ENCODE measurements at places on chromosomes 2 and 18.

DNA sequence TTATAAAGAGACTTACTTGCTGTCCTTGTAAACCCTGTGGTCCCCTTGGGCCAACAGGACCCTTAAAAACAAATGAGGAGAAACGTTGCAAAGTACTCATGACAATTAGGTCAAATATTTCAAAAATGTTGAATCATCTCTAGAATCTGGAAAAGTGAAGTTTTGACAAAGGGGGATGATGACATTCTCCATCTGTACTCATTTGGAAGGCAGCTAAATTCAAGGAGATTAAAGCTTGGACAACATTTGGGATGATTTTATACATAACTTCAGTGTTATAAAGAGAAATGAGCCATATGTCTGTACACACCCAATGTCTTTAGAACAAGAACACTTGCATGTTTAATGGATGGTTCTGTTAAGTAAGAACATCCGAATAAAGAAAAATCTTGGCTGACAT, 92.9 kb downstream of the COL5A2 start:
- DNase-seq: no peak

DNA sequence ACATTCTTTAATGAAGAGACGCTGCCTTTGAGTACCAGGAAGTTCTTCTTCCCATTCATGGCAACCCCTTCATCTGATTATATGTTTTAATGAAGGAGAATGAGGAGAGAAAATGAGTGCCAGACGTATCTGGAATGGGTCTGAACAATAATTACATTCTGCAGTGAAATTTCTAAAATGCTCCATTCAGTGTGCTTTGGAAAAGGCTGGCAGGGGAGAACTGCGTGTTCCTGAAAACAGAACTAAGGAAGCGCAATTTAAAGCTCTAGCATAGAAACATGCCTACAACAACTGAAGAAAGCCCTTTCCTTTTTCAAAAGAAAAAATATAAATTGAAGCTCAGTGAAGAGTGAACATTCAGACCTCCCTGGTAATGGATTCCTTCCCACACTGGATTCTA, 58.8 kb downstream of the BOD1L2 start:
- no peak for DNase-seq

- DNase-seq: no peak
Observed at GRCh38 chr2:224513991-224514390, 71.2 kb downstream of the CUL3 start.

DNA sequence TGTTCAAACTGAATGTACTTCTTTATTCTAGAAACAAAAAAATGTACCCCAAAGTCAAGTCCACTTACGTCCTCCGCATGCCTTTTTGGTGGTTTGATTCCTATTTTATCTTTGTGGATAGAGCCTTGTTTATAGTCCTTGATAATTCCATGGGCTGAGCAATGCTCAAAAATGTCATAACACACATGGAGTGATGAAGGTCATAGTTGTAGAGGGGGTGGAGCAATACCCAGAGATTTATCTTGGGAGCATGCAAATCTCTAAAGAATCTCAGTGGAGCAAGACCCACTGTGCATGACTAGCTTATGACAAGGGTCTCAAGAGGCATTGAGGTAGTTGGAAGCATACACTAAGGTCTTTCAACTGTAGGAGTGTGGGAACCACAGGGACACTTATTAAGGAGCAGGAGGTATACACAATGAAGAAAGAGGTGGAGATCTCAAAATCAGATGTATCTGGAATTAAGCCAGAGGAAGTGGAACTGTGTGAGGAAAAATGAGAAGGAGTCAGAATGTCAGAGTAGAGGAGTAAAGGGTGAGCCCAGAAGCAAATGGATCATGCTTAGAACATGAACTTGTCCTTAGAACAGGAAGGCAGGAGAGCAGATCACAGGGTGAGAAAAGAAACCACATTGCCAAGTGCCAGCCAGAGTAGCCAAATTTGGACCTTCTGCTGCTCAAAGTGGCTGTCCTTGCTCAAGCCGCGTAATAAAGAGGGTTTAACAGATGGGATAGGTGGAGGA, 68.1 kb upstream of the STK39 start:
- DNase-seq: no peak

- no peak for DNase-seq
Observed at GRCh38 chr2:80299661-80300060, 4.9 kb downstream of the LRRTM1 start.

- DNase-seq: no peak
Observed at GRCh38 chr18:57542126-57542525, 44.4 kb downstream of the FECH start.

- no peak for DNase-seq
Observed at GRCh38 chr18:75612456-75612855, 185.0 kb upstream of the SMIM21 start.

GRCh38 chr2:54629914-54630857, 93.3 kb upstream of the EML6 start:
- DNase-seq: peak; percentile 23

DNA sequence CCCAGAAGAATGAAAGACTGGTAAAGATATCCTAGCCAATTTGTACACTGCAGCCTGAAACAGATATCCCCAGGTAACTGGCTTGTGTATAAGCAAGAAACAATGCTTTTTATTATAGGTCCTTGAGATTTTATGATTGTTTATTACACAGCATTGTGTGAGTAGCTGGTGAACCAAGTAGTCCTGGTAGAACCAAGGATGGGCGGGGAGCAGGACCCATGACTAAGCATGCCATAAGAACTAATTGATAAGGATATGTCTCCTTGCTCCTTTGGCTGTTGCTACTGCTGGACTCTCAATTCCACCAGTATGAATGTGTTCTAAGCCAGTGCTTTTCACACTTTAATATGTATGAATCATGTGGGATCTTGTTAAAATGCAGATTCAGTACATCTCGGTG, 12.3 kb upstream of the ALMS1 start:
- no peak for DNase-seq

DNA sequence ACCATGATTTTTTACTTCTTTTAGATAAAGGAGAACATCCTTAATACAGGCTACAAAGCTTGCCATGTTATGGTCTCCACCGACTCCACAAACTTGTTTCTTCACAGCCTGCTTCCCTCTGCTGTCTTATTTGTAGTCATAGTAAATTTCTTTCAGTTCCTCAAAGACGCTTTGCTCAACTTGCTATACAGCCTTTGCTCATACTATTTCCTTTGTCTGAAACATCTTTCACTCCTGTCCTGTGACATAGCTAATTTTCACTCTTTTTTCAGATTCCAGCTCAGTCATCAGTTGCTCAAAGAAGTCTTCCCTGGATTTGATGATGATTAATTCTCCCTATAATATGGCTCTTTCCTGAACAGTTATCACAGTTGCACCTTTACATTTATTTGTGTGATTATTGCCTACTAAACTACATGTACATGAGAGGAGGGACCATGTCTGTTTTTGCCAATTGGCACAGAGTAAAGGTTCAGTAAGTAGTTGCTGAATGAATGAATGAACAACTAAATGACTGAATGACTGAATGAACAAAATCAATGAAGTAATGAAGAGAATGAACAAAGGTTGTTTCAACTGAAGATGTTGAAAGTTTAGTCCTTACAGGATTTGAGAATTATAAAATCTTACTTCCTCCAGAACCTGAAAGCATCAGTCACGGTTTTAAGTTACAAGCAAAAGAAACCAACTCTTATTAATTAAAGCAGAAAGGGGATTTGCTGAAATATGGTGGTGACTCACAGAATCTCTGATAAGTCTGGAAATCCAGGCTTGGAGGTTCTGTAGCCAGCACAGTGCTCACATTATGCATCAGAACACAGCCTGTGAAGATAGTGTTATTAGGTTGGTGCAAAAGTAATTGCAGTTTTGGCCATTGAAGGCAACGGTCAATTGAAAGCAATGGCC, 186.4 kb upstream of the FAM98A start:
- DNase-seq: no peak

DNA sequence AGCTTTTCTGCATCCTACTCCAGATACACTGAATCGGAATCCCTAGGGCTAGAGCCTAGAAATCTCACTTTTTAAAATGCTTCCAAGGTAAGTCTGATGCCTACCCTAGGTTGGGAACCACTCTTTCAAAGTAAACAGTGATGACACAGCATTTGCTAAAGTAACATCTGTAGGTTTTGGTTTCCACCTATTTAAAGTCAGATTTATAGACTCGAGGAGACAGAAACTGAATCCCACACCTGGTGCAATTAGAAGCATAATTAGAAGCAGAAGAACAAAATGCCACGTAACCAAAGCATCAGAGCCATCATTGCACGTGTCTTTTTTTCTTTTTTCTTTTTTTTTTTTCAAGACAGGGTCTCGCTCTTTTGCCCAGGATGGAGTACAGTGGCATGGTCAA, 40.9 kb downstream of the PDK1 start:
- DNase-seq: no peak

- DNase-seq: no peak
Observed at GRCh38 chr2:60764736-60765534, 8.9 kb downstream of the PAPOLG start.

DNA sequence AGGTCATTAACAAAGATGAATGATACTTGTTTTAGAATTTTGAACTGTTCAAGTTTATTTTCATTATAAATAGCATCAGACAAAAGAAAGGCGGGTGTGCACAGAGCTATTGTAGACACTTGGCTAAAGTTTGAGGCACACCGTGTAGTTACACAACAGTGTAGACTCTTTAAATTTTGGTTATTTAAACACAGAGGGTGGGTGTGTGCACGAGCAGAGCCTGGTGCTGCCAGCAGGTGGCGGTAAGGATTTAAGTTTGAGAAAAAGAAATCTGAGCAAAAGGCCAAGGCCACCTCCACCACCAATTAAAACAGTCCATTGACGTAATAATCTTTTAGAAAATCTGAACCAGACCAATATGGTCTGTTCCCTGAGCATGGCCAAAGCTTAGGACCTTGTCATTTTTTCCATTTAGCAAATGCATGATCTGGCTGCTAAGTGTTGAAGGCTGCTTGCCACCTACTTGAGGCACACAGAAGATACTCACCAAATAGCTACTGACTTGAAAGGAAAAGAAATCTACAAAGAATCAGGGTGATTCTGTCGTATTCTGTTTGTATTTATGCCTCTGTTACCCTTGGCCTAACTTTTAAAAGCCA, 14.3 kb downstream of the COPS7B start:
- DNase-seq: peak; percentile 37

DNA sequence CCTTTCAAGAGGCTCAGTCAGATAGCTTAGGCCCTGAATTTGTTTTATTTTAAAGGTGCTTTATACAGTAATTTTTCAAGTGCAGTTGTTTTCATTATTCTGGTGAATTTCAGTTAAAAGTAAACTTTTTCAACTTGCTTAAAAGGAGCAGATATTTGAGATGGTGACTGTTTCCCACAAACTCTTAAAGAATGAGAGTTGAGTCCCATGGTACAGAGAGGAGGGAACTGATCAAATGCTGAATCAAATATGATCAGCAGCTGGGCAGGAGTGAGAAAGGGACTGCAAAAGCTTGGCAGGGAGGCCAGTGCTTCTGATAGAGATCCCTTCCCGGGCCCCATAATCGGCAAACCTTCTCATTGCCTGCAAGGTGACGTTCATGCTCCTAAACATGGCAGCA, 91.2 kb downstream of the KCNS3 start:
- no peak for DNase-seq

- DNase-seq: no peak
Observed at GRCh38 chr18:63138436-63139340, 180.9 kb downstream of the BCL2 start.

DNA sequence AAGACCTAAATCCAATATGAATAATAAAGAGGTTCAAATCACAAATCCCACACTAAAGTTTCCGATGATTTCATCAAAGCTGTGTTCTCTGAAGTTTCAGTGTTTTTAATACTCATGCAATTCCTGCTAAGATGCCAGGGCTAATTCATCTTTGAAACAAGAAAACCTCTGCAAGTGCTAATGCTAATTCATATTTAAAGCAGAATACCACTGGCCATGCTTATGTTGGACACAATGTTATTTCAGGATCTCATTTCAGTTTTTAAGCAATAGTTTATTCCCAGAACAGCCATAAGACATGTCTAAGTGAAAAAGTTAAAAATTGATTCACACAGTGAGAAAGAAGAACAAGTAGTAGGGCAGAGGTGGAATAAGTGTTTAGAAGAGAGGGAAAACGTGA, 62.8 kb downstream of the GRB14 start:
- DNase-seq: no peak

DNA sequence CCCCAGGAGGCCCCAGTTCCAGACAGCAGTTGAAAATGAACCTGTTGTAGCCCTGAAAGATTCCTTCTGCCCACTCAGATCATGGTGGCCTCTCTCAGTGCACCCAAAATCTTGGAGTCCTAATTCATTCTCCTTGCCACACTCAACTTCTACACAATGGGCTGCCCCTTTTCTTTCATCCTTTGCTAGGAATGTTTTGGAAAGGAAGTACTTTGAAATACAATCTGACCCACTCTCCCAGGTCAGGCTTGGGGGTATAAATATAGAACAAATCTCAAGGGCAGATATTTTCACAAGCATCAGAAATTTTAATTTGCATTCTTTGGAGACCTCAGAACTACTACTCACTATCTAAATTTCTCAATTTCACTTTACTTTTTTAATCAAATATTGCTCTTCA, 103.2 kb upstream of the SH3BP4 start:
- no peak for DNase-seq

DNA sequence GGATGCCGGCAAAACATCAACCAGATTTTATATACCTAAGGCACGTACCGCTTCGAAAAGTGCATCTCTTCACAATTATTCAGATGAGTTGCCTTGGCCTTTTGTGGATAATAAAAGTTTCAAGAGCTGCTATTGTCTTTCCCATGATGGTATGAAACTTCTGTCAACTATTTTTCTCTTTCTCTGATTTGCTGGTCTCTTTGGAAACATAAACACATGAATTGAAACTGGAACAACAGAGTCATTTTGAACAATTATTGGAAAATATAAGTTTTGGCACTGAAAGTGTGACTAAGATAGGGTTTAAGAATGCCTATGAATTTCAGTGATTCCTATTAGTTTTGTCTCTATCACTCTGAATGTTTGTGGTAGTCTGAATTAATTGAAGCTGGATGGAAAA, 109.9 kb downstream of the DPP4 start:
- DNase-seq: no peak

Data from CD4-positive, alpha-beta T cell treated with Interleukin-17A for 1 hour (primary cell).